ENCODE measurements at places on chromosomes 1 and 21. TPM values are rescaled to one million over a fixed set of nuclear protein-coding genes. Genes with fewer than 3 reads are reported as not detected.

GBP6 gene
- total RNA-seq: not detected

HEATR1 gene
- total RNA-seq: 34.2 TPM

GRCh38 chr1:199290186-199290585, 651.3 kb downstream of the PTPRC start:
- DNase-seq: no peak

OR2AK2 gene
- not detected for total RNA-seq

ELAPOR1 gene
- 0.36 TPM for total RNA-seq

DNA sequence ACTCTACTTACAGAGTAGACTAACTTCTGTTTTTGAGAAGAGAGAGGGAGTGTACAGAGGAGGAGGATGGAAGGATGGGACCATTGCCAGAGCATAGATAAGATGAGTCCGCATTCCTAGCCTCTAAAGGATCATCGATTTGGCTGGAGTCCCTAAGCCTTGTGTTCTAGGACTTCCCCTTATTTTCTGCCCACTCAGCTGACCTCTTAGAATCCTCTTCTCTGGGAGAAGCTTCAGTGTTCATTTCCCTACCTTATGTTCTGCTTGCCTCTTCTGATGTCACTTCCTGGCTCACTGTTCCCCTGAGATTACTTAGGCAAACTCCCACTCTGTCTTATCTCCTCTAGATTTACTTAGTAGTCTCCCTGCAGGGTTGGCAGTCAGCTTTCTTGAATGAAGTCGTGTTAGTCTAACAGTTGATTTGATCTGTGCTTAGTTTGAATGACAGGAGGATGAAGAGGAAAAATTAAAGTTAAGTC, 156.7 kb downstream of the SYT2 start:
- no peak for DNase-seq

CA14 gene
- total RNA-seq: not detected

OR10J5 gene
- not detected for total RNA-seq

DNA sequence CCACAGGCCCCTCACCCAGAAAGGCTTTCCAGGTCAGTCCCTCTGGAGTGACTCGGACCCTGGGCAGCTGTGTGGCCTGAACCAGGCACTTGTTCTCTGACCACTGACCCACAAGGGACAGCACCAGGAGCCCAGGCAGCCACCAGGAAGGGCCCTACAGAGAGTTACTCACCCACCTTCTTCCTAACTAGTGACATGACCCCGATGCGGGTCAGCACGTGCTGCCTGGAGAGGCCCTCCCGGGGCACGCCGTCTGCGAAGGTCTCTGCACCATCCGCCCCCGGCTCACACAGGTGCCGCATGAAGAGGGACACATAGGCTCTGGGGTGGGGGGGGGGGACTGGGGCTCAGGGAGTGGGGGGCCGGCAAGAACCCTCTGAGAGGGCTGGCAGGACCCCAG, 55.8 kb downstream of the CHD5 start:
- DNase-seq: no peak

DNA sequence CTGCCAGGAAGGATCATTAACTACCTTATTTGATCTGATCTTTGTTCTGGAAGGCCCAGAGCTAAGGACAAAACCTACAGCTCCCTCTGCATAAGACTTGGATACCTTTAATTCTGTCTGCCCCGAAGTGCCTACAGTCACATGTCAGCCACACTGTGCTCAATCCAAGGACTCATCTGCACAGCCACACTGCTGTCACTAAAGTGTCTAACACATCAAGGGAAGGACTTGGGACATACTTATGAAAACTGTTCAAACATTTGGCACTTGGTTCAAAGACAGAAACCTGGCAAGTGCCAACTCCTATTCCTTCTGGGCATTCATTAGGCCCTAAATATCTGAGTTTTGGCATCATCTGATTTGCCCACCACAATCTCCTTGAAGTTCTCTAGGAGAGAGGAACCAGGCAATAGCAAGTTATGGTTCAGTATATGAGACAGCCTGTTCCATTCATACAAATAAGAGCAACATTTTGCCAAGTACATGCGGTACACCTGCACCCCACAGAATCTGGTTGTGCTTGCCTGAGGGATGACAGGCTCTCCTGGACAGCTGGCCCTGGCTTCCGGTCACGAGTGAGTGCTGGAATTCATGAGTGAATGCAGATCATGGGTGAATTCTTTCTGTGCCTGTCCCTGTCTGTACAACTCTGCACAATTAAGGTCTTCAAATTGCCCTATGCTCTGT, 105.9 kb downstream of the KCNK1 start:
- DNase-seq: no peak

SF3B4 gene
- total RNA-seq: 13.4 TPM

EPS15 gene
- 79.9 TPM for total RNA-seq

Data from osteoblast (primary cell).